ENCODE measurements at places on chromosomes 11 and 22. TPM values are rescaled to one million over a fixed set of nuclear protein-coding genes. Genes with fewer than 3 reads are reported as not detected.

- DNase-seq: no peak
These were observed 102.9 kb upstream of the PAX6 start for GRCh38 chr11:31913985-31914384.

DNA sequence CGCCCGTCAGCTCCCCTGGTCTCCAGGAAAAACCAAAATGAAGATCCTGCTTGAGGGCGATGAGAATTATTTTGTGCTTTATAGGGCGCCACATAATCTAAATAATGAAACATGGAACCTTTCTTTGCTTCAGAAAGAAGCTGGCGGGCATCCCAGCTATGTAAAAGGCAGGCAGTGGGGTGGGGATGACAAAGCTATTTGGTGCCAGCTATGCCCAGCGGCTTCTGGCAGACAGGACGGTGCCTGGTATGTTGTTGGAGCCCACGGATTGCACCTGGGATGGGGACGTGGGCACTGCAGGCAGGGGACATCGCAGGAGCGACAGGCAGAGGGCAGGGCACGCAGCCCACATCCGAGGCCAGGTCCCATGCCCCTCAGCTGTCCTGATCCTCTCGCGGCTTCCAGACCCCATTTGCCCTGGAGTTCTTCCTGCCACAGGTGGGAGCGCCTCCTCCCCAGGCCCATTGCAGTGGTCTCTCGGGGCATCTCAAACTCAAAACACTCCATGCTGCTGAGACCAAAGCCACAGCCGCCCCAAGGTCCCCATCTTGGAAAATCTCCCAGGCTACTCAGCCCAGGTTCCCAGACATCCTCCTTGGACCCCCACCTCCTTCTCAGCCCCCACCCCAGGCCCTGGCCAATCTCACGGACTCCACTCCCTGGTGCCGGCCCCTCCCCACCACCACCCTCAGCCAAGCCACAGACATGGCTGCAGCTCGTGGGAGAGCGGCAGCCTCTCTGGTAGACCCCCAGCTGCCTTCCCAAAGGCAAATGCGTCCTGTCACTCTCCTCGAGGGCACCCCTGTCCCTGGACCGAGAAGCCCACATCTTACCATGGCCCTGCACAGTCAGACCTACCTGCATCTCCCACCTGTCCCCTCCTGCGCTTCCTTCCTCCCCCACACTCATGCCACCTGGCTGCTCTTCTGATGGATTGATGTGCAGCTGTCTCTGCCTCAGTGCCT lies 45.7 kb downstream of the SHISAL1 start:
- DNase-seq: no peak

DNA sequence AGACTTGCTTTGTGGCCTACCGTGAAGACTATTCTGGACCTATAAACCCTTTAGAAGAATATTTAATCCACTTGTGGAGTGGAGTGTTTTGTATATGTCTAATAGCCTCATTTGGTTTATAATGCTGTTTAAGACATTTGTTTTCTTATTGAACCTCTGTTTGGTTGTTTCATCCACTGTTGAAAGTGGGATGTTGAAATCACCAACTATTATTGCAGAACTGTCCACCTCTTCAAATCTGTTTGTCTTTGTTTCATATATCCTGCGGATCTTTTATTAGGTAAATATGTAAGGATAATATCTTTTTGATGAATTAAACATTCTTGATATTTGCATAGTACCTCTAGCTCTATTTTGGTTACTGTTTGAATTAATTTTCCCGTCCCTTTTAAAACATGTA lies 49.1 kb downstream of the XKR3 start:
- no peak for DNase-seq

- no peak for DNase-seq
These were observed 113.4 kb upstream of the RRM1 start for GRCh38 chr11:3981084-3981633.

DNA sequence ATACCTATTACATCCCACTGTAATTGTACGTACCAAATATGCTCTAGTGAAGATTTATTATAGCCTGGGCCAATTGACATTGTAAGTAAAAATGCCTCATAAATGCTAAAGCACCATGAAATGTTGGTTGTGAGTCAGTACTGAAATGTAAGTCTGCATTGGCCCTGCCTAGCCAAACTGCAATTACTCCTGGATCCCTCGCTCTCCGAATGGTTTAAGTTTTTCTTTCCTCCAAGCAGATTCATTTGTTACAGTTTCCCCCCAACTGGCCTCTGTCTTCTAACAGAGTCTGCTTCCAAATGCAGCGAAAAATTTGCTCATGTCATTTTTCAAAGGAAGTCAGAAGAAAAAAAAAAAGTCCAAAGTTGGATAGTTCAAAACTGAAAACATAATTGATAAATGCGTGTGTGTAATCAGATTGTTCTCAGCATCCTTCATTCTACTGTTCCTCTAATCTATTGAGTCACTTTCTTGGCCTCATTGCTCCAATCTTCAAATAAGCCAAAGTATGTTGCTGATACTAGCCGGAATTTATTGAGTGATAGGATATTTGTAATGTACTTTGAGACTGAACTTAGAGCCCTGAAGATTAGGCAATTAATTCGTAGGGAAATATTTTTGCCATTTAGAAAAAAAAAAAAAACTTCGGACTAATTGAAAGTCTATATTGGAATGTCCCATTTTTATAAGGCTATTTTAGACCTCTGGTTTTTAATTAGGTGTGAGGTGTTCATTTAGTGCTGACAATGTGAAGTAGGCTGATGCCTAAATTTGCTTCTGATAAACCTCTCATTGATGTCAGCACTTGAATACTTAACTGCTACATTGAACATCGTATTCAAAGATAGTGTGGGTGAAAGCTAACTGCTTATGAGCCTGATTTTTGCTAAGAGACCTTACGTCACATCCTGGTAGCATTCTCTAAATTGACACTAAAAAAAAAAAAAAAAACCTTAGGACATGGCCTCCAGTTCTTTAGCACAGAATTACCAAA lies 93.4 kb downstream of the WT1 start:
- DNase-seq: peak; percentile 64

RHOD gene
- 15.4 TPM for polyA plus RNA-seq

PACS1 gene
- polyA plus RNA-seq: 26.6 TPM

TSPAN18 gene
- 24.4 TPM for polyA plus RNA-seq

OR9Q1 gene
- polyA plus RNA-seq: not detected

Data from lung (tissue), 17 donors.